T-helper 2 cell (primary cell): ENCODE measurements at places on chromosomes 7 and 10.

DNA sequence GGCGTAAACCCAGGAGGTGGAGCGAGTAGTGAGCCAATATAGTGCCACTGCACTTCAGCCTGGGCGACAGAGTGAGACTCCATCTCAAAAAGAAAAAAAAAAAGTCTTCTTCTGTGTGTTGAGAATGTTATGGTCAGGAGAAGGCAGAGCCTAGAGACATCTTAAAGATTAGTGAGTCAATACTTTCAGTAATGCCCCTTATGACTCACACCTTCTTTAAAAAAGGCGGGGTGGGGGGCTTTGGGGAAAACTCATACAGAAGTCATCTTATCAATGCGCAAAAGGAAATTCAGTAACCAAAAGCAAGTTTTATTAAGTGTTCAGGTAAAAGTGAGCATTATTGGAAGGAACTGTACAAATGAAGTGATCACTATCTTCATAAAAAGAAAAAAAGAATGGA, 1369.8 kb upstream of the LRRTM3 start:
- no peak for DNase-seq

- no peak for DNase-seq
Measured at GRCh38 chr7:5574770-5575269, 151.2 kb upstream of the TNRC18 start.

DNA sequence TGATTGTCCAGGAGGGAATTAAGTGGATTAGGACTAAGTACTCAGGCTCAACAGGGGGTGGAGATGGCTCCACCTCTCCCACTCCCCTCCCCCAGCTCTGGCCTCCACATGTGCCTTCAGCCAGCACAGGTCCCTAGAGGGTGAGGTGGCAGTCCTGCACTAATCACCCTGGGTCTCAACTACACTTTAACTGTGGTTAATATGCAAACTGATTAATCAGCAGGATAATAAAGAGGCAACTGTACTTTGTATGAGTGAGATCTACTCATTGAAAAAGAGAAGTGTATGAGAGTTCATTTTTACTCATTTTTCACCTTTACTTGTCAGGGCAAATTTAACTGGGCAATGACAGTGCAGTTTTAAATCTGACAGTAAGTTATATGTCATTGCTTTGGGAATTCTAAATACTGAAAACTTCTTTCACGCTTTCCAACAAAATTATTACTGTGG, 223.8 kb upstream of the CCDC6 start:
- no peak for DNase-seq

DNA sequence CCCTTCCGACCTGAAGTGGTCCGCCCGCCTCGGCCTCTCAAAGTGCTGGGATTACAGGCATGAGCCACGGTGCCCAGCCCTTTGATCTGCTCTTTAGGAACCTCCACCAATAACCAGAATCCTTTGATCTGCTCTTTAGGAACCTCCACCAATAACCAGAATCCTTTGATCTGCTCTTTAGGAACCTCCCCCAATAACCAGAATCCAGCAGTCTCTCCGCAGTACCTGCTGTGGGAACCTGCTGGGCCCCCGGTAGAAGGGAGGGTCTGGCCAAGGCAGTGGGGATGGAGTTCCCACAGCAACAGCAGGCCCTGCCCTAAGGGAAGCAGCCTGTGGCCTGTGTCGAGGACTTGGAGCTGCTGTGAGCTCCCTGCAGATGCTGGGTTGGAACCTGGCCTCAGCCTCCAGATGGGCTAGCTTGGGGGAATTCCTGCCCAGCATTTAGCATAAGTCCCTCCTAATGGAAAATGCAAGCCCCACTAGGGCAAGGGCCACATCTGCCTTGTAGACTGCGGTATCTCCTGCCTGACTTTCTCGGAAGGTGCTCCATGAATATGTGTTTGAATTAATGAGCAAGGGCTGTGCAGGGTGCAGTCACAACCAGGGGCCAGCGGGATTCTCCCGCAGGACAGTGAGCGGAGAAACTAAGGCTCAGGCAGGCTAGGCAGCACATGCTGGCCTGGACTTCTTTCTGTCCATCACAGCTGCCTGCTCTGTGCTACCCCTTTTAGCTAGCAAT, 165.8 kb downstream of the UBE2H start:
- no peak for DNase-seq

DNA sequence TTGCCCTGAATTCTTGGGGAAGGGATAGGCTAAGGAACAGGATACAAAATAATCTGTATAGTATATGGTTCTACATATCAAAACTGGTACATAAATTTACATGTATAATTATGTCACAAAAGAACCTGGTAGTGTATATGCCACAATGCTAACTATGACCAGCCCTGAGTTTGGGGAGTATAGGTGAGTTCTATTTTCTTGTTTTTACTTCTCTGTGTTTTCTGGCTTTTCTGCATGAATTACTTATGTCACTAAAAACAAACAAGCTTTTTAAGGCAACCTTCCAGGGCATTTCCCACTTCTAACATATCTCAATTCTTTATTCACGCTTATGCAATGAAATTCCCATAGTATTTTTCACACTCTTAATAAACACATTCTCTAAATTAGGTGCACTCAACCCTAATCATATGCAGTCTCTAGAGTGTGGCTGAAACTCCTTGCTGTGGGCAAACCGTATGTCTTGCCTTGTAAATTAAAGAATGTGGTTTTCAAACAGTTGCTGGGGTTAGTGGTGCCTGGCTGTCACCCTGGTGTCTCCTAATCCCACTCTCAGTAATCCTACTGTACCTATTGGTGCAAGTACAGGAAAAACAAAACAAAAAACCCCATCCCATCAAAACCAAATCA, 14.0 kb upstream of the INSIG1 start:
- no peak for DNase-seq

GRCh38 chr10:132274986-132275385, 32.8 kb downstream of the STK32C start:
- DNase-seq, result no peak

DNA sequence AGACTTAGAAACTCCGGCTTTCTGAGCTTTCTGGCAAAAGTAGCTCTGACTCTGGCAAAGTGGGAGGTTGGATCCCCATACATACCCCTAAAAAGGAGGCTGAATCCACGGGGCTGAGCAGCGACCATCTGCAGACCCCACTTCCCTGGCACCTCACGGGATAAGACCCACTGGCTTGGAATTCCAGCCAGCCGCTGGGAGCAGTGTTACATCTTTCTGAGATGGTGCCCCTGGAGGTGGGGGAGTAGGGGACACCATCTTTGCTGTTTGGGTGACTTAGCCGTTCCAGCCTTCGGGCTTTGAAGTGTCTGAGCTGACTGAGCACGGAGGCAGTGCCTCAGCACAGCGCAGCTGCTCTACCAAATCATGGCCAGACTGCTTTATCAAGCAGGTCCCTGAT, 45.0 kb upstream of the GRM3 start:
- no peak for DNase-seq

DNA sequence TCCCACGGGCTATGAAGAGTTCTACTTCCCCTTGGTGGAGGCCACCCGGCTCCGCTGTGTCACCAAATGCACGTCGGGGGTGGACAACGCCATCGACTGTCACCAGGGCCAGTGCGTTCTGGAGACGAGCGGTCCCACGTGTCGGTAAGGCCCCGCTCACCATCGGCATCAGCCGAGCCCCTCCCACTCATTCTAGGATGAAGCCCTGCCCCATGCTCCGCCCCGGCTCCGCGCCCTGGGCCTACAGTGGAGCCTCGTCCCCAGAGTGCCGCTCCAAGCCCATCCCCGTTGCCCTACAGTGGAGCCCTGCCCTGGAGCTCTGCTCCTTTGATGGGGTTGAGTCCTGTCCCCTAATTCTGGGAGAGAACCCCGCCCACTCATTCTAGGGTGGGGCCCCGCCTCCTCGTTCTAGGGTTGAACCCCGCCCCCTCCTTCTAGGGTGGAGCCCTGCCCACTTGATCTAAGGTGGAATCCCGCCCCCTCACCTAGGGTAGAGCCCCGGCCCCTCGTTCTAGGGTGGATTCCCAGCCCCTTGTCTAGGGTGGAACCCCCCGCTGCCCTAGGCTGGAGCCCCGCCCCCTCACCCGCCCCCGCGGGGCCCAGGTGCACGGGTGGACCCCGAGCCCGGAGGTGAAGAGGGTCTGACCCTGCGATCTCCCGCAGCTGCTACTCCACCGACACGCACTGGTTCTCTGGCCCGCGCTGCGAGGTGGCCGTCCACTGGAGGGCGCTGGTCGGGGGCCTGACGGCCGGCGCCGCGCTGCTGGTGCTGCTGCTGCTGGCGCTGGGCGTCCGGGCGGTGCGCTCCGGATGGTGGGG, 3.4 kb upstream of the MUC12 start:
- DNase-seq, result peak; percentile 60

DNA sequence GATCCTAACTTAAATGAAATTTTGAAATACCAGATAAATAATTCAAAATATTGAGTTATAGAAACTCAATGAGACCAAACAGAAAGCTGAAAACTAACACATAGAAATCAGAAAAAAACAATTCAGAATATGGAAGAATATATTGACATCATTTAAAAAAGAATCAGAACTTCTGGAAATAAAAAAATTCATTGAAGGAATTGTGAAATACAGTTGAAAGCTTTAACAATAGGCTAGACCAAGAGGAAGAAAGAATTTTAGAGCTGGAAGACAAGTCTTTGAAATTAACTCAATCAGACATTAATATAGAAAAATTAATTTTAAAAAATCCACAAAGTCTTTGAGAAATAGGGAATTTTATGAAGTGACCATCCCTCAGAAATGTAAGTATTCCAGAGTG, 36.8 kb upstream of the AKR1C1 start:
- no peak for DNase-seq

- no peak for DNase-seq
Measured at GRCh38 chr7:134448356-134449229, 10.3 kb downstream of the AKR1B1 start.

DNA sequence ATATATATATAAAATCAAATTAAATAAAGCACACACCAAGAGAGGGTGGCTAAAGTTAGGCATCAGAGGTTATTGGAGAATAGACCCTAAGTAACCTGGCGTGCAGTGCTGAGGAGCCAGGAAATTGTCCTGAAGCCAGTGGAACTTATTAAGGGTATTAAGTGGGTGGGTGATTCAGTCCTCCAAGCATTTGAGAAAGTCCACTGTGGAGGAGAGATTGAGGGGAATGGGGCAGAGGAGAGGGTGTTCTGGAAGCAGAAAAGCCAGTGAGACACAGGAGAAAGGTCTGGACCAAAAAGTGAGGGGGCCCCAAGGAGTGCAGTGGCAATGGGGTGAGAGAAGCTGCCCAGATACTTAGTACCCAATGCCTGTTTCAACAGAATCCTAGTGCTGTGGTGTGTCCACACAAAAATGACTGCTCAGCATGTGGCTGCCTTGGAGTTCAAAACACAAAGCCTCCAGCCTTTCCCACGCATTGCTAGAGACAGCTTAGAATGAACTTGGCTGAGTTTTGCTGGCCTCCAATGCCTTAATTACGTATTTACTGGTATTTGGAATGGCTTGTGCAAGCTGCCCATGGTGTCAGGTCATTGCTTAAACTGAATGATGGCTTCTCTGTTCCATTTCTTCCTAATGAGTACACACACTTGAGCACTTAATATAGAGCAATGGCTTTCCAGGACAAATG, 44.9 kb upstream of the CHST15 start:
- no peak for DNase-seq

- DNase-seq, result peak; percentile 54
Measured at GRCh38 chr7:1555813-1556543, at the start of gene TMEM184A. TMEM184A (minus strand) TSS chr7:1556205; CDS start chr7:1555484, 721 bp downstream.

DNA sequence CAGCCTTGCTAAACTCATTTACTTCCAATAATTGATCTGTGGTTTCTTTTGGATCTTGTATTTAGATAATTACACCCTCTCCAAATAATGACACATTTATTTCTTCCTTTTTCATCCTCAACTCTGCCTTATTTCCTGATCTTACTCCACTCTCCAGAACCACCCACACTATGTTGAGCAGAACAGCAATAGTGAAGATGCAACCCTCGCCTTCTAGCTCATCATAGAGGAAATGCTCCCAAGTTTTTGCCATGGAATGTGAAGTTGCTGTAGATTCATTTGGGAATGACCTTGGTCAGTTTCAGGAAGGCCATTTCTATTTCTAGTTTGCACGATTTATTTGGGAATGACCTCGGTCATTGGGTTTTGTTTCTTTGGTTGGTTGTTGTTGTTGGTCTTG, 314.0 kb downstream of the PAXIP1 start:
- DNase-seq, result no peak

GRCh38 chr7:48901966-48902365, 22.4 kb upstream of the CDC14C start:
- DNase-seq, result no peak

GRCh38 chr10:114618722-114619121, 39.4 kb downstream of the ABLIM1 start:
- DNase-seq, result no peak

- no peak for DNase-seq
Measured at GRCh38 chr7:22662556-22663356, 64.2 kb upstream of the IL6 start.

DNA sequence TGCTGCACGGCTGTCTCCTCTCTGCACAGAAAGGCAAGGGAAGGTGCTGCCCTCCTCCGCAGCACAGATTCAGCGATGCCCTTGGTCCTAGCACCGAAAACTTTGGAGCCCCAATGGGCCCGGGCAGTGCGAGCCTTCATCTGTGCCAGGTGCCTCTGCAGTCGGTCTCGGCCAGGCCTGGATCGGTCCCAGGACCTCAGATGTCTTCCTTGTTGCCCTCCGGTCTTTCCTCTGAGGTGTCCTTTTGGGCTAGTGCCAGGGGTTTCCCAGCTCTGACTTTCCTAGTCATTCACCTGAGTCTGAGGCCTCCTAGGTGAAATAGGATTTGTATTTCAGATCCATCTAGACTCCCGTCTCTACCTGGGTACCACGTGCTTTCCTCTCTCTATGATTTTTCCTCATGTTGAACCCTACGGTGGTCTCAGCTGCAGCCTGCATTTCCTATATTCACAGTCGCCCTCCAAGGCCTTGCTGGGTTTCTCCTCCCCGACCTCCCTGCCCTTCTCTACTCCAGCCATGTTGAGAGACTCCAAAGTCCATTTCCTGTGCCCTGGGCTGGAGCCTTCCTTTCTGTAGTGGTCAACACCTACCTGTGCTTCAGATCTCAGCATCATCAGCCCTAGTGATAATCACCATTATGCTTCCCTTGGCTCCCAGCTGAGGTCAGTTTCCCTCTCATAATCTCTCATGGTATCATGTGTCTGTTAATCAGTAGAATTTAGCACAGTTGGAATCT, 92.0 kb upstream of the PRSS58 start:
- no peak for DNase-seq

DNA sequence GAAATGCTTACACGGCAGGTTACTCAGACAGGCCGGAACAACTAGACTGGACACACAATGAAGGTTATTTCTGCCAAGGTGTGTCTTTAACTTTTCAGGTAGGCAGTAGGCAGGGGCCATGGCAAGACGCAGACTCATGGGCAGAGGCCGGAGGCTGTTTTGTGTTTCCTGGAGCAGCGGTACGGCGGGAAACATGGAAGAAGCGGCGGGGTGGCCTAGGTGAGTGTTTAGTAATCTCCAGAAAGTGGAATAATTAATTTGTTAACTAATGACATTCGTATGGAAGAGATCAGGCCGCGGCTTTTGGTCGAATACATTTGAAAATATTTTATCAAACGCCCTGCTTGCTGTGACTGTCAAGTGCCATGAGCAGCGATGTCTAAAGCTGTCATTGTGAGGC, 277.8 kb downstream of the WDR37 start:
- no peak for DNase-seq

GRCh38 chr7:29955799-29956486, 33.7 kb downstream of the SCRN1 start:
- DNase-seq, result no peak

GRCh38 chr7:43108255-43109011, 4.0 kb upstream of the HECW1 start:
- no peak for DNase-seq
